ENCODE measurements at places on chromosomes 2 and 18.
A peak's percentile ranks its signal among the peaks of the same experiment; 100 is the strongest.

DNA sequence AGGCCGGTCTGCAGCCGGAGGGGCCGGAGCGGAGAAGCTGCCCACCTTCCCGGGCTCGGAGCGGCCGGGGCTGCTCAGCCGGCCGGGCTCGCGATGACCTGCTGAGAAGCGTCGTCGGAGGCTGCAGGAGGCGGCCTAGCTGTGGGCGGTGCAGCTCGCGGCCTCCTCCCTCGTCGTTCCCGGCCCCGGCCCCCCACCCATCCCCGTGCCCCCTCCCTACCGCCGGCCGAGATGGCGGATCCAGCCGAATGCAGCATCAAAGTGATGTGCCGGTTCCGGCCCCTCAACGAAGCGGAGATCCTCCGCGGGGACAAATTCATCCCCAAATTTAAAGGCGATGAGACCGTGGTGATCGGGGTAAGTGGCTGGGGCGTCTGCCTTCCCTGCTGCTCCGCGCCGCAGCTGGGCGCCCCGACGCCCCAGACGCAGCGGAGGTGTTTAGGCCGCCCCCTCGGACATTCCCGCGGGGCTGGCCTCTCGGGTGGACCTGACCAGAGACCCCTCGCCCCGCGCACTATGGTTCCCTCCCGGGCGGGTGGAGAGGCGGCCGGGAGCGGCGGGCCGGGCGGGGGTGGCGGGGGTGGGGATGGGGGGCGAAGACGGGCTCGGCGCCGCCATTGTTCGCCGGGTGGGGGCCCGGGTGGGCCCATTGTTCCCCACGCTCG, 492 bp downstream of the KIF5C start:
- DNase-seq = no peak

DNA sequence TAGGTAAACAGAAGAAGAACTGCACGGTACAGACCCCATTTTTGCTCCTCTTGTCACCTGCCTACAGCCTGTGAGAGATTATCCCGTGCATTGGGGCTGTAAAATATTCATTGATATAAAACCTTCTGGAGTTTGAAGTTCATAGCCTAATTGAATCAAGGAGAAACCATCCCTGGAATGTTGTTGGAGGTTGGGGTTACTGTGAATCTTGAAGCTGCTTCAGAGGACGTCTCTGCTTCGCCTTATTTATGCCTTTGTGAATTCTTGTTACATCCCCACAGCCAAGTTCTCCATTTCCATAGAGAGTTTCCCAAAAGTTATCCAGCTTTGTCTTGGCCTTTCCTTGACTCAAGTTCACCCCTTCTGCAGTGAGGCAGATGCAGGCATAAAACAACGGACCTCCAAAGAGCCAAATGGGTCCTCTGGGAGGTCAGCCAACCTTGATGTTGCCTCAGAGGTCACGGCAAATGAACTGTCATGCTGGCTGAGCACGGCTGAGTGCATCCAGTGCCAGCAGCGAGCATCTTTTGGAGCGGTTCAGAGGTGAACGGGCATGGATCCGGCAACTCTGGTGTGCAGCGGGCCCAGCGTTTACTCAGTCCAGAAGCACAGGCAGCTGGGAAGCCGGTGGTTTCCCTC, 317.6 kb downstream of the PRKCE start:
- no peak for DNase-seq

- DNase-seq = no peak
Measured at GRCh38 chr2:102368461-102369109, 13.0 kb downstream of the IL18R1 start.

DNA sequence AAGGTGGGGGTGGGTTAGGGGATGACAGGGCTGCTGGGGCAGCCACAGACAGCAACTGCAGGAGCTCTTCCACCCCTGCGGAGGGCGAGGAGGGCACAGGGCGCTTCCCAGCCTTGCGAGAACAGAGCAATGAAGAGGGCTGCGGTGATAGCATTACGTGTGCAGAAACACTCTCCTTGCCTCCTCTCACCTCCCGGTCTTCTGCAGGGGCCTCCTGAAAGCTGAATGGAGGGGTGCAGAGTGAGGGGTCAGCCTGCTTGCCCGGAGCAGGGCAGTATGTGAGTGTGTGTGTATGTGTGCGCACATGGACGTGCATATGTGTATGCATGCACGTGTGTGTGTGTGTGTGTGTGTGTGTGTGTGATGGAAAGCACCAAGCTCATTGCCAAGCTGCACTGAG, 29.5 kb upstream of the IL1R2 start:
- DNase-seq = no peak

GRCh38 chr2:39216346-39217191, 27.2 kb downstream of the CDKL4 start:
- DNase-seq = no peak

GRCh38 chr2:186099826-186100225, 361.2 kb downstream of the FSIP2 start:
- DNase-seq = no peak

- no peak for DNase-seq
Measured at GRCh38 chr18:50011813-50012435, 183.0 kb downstream of the MYO5B start.

- no peak for DNase-seq
Measured at GRCh38 chr2:173948842-173949241, 16.3 kb downstream of the SP3 start.

DNA sequence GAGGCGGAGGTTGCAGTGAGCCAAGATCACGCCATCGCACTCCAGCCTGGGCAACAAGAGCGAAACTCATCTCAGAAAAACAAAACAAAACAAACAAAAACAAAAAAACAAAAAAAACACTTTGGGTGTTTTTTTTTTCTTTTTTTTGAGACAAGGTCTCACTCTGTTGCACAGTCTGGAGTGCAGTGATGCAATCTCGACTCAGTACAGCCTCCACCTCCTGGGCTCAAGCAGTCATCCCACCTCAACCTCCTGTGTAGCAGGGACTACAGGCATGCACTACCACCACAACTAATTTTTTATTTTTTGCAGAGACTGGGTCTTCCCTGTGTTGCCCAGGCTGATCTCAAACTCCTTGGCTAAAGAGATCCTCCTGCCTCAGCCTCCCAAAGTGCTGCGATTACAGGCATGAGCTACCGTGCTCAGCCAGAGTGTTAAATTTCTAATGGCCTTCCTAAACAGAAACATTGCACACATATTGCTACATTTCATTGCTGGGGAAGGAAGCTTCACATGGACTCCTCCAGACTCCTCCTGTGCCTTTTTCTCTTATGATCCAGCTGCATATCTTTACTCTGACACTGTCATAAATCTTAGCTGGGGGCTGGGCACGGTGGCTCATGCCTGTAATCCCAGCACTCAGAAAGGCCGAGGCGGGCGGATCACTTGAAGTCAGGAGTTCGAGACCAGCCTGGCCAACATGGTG, 19.7 kb downstream of the STARD7 start:
- no peak for DNase-seq

- no peak for DNase-seq
Measured at GRCh38 chr2:182913064-182913463, 46.6 kb upstream of the FRZB start.

DNA sequence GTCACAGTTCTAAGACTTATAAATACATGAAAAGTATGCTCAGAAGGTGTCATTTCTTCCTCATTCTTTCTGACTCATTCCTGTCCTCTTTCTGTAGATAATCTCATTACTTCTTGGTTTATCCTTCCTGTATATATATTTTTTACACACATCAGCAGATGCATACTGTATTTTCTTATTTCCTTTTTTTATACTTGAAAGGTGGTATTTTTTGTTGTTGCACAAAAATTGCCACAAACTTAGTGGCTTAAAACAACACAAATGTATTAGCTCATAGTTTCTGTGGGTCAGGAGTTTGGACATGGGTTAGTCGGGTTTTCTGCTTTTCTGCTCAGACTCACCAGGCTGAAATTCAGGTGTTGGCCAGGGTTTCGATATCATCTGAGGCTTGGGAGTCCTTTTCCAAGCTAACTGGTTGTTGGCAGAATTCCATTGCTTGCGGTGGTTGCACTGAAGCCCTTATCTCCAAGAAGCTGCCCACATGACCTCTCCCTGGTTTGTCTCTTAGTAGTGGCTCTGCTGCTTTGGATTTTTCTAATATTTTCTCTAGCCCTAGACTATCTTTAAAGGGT, 162.6 kb downstream of the FMNL2 start:
- DNase-seq = peak; percentile 34

DNA sequence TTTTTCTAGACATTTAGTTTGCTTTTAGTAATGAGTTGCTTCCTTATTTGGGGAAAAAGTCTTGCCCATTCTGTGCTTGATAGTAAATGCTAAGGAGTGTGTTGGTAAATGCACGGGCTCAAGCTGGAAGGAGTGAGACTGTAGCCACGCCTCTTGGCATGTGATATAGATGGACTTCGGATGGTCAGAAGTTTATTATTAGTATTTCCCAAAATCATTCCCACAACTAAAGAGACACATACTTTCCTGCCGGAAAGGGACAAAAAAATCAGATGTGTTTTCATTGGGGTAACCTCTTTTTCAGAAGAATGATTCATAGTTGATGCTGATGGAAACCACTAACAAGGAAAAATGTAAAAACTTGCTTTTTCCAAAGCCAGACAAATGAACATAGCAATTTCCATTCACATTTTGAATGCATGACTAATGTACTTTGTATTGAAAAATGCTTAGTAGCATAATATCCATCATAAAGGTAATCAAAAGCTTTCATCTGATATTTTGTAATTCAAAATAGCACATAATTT, 133.2 kb downstream of the ZNF532 start:
- DNase-seq = peak; percentile 65

DNA sequence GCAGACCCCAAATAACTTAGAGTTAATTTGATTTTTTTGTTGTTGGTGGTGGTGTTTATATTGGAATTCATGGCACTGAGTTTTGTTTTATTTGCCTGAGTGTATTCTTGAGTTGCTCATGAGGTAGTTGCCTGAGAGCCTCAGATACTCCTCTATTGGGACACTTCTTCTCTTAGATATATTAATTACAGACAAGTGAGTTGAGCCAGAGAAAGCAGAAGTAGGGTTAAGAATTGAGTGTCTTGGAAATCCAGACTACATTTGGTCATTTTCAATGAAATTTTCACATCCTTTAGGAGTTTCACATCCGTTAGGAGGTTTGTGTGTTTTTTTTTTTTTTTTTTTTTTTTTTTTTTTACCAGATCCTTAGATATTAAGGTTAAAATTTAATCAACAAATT, 29.0 kb downstream of the FMNL2 start:
- no peak for DNase-seq

- DNase-seq = no peak
Measured at GRCh38 chr2:96325884-96326255, 753 bp downstream of the ITPRIPL1 start.

GRCh38 chr18:31990823-31991222, 27.8 kb upstream of the RNF125 start:
- no peak for DNase-seq

DNA sequence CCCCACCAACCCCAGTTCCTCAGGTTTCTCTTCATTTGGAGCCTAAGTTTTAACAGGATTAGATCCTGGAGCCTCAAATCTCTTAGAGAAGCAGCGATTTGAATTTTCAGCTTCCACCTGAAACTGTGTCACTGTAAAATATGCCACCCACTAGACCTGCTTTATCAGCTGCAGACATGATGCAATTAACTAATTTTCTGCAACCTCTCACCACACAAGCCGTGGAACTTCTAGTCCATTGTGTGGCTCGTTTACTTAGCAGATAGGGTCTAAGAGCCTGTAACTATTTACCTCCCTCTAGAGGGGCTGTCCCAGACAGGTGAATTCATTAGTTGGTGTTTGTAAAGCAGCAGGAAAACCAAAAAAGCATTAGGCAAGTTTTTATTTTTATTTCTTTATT, 31.6 kb upstream of the FZD5 start:
- no peak for DNase-seq

DNA sequence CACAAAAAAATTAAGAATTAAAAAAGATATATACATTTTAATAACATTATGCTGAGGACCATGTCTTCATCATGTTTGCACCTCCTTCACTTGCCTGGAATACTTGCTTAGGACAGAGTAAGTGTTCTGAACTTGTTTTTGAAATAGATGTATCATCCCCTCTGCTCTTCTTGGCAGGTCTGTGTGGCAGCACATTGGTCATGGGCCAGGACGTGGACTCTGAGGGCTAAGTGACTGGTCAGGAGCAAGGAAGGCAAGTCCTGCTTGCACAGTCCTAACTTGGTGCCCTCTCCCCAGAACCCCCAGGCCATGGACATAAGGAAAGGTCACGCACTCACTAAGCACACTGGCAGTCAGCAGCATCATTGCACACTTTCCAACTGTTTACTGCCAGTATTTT, 95.8 kb downstream of the PTPRM start:
- DNase-seq = no peak

- peak; percentile 55 for DNase-seq
Measured at GRCh38 chr2:156901373-156902031, 356.0 kb upstream of the GALNT5 start.

DNA sequence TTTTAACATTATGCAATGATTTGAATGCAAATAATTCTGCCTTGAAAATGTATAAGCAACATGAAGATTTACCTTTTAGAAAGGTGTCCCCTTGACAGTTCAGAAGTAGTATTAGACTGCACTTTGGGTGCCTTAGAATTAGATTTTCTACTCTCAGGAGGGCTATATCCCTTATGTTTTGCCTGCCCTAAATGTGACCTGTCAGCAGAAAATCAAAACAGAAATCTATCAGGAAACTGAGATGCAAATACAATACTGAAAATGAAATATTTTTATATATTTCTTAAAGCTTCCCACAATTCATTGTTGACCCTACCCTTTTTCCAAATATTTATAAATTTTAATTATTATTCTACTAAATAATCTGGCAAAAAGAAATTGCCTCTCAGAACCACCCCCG, 61.5 kb downstream of the TRIP12 start:
- no peak for DNase-seq

GRCh38 chr2:62200291-62200841, 4.5 kb downstream of the B3GNT2 start:
- DNase-seq = no peak

DNA sequence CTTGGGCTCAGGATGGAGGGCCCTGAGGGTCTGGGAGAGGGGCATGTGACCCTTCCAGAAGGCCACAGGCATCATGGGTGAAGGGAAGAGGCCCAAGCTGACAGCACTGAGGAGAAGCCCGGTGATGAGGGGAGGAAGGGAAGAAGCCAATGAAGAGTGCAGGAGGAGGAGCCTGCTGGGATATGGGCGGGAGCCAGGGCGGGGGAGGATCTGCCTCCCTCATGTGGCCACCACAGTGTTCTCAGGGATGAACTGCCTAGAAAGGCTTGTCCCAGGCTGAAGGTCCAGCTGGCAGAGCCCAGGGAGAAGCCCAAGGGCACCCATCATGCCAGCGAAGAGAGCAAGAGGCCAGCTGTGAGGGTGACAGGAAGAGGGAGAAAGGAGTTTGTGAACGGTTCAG, 24.6 kb upstream of the PLB1 start:
- no peak for DNase-seq

- no peak for DNase-seq
Measured at GRCh38 chr18:23386317-23386716, 66.8 kb upstream of the RIOK3 start.

DNA sequence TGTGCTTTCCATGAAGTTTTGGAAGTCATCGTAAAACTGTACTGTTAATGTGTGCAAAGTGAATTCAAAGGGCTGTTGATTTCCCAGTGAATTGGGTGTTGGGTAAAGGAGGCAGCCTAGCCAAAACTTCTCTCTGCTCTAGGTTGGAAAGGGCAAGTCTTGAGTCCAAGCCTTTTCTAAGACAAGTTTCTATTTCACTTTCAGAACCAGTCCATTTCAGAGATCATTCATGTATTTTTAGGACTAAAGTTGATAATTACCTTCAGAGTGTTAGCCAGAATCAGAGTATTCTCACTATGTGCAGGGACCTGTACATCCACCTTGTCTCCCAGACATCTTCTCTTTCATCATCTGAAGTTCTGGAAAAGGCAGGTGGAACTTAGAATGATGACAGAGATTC, 636.1 kb upstream of the KLHL29 start:
- no peak for DNase-seq

- peak; percentile 57 for DNase-seq
Measured at GRCh38 chr18:45059695-45060094, 379.0 kb downstream of the SETBP1 start.
